Esophagus squamous epithelium (tissue), 5 donors: ENCODE measurements at places on chromosomes 16 and 17. TPM values are rescaled to one million over a fixed set of nuclear protein-coding genes. Genes with fewer than 3 reads are reported as not detected.

DNA sequence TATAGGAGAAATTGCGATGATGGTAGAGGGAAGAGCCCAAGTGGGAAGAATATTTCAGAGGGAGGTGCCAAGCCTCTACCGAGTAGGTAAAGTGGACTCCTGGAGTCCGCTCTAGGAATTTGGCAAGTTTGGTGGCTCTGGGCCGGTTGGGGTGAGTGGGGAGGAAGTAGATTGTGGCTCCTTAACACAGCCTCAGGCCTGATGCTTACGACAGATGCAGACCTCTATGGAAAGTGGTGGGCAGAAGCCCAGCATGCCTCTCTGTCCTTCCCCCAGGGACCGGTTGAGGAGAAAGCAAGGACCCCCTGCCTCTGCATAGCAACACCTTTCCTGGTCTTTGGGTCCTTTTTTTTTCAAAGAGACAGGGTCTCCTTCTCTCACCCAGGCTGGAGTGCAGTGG lies 55.9 kb upstream of the SIAH1 start:
- H3K27me3 ChIP-seq, result no peaks in the 10 kb centered on the region
- no peaks in the 10 kb centered on the region for H3K4me1 ChIP-seq
- no peak overlapping the region for H3K4me3 ChIP-seq
- H3K36me3 ChIP-seq, result no peaks in the 10 kb centered on the region
- H3K27ac ChIP-seq, result no peak overlapping the region

- DNase-seq, result no peak
- H3K27me3 ChIP-seq, result no peaks in the 10 kb centered on the region
- no peaks in the 10 kb centered on the region for H3K4me1 ChIP-seq
- H3K4me3 ChIP-seq, result no peak overlapping the region
These were observed 279.6 kb downstream of the HS3ST3B1 start for GRCh38 chr17:14580499-14580898.

GRCh38 chr17:70321352-70321751 lies 152.0 kb downstream of the KCNJ2 start:
- no peak overlapping the region for H3K4me3 ChIP-seq
- no peaks in the 10 kb centered on the region for H3K4me1 ChIP-seq
- no peaks in the 10 kb centered on the region for H3K36me3 ChIP-seq
- DNase-seq, result no peak
- no peaks in the 10 kb centered on the region for H3K27me3 ChIP-seq

Gene EPOP
- total RNA-seq, result 2.5 TPM

GRCh38 chr17:18257268-18257981 lies 1.1 kb downstream of the FLII start:
- H3K36me3 ChIP-seq, result peaks cover 45% of the 10 kb centered on the region
- peak overlapping the region; percentile 95 for H3K4me3 ChIP-seq
- no peak for DNase-seq
- peak overlapping the region; percentile 99 for H3K27ac ChIP-seq
- no peaks in the 10 kb centered on the region for H3K27me3 ChIP-seq
